ENCODE measurements at places on chromosomes 12 and 14.
A peak's percentile ranks its signal among the peaks of the same experiment; 100 is the strongest.

DNA sequence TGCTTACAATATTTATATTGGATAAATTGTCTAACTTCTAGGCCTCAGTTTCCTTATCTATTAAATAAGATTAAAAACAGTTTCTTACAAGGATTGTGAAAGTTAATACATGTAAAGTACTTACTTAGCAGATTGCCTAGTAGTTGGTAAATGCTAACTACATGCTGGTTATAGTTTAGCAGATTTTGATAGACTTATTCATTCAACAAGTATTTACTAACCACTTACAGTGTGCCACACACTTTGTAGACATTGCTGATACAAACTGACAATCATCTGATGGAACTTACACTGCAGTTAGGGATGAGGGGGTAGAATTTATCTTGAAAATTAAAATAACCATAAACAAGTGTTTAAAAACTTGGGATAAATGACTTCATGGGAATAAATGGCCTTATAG is 50.4 kb downstream of the ARID2 start:
- H3K27me3 ChIP-seq = no peaks in the 10 kb centered on the region
- H3K36me3 ChIP-seq = peaks cover 9% of the 10 kb centered on the region
- H3K27ac ChIP-seq = no peak overlapping the region
- no peak overlapping the region for H3K4me3 ChIP-seq
- no peaks in the 10 kb centered on the region for H3K4me1 ChIP-seq

DNA sequence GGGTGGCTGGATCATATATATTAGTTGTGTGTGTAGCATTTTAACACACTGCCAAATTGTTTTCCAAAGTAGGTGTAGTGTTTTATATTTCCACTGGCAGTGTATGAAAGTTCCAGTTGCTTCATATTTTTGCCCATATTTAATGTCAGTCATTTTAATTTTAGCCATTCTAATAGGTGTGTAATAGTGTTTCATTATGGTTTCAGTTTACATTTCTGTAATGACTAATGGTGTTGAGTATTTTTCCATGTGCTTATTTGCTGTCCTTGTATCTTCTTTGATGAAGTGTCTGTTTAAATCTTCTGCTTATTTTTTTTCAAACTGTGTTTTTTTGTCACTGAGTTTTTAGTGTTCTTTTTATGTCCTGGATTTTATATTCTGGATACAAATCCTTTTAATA is 8.7 kb downstream of the TBC1D15 start:
- no peak for DNase-seq
- no peaks in the 10 kb centered on the region for H3K4me1 ChIP-seq
- H3K27ac ChIP-seq = no peak overlapping the region
- H3K27me3 ChIP-seq = no peaks in the 10 kb centered on the region
- H3K4me3 ChIP-seq = no peak overlapping the region

DNA sequence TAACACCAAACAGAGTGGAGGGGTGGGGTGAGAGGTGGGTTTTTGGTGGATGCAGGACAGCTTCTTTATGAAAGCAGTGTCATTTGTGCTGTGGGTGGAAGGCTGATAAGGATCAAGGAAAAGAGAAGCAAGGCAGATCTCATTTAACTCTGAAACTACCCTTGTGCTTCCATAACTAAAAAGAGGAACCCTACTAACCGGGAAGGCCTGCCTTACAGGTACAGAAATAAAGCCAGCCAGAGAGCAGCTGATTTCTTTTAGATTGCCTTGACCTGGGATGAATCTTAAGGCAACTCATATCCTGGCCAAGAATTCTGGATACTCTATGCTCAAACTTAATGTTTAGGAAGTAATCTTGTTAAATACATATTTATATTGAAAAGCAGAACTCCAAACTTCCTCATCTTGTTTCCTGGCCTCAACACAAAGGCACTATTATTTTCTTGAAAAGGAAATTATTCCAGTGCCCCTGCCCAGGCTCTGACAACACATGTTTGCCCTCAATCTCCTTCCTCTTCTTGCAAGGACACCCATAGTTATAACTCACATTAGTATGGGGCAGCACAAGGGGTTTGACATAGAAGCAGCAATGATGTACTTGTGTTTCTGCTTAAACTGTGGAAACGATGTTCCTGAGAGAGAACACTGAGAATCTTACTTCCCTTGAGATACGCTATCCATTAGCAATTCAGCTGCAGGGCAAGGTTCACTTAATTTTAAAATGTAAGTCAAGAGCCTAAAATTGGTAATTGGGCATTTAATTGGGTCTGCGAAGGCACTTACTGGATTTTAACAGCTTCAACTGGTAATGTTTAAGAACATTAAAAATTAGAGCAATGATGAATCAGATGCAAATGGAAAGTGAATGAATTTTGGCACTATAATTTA is 173.7 kb downstream of the STXBP6 start:
- no peak overlapping the region for H3K27ac ChIP-seq
- no peak for DNase-seq
- H3K4me3 ChIP-seq = no peak overlapping the region
- no peaks in the 10 kb centered on the region for H3K36me3 ChIP-seq
- no peaks in the 10 kb centered on the region for H3K4me1 ChIP-seq

GRCh38 chr14:58055497-58056010 is 96.5 kb downstream of the ARMH4 start:
- H3K36me3 ChIP-seq = no peaks in the 10 kb centered on the region
- no peaks in the 10 kb centered on the region for H3K4me1 ChIP-seq
- H3K4me3 ChIP-seq = no peak overlapping the region
- no peak overlapping the region for H3K27ac ChIP-seq
- H3K27me3 ChIP-seq = peaks cover 6% of the 10 kb centered on the region
- DNase-seq = no peak

DNA sequence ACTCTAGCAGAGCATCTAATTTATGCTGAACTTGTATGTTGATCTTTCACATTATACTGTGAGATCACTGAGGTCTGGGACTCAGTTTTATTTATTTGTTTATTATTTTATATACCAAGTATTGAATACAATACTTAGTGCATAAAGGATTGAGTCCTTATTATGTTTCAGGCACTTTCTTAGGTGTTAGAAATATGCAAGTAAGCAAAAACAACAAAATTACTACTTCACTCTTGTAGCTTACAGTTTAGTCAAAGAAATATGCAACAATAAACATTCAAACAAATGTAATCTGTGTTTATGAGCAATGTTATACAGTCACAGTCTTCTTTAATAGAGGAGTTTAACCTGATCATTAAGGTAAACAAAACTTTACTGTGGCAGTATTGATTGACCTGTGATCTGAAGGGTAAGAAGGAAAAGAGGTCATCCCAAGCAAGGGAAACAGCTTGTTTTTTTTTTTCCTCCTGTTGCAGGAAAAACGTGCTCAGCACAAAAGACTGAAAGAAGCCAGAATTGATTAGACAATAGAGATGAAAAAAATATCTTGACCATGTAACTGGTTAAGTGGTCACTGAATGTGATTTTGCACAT is 990.7 kb downstream of the TRHDE start:
- H3K4me3 ChIP-seq = no peak overlapping the region
- H3K27ac ChIP-seq = no peak overlapping the region
- H3K4me1 ChIP-seq = no peaks in the 10 kb centered on the region
- H3K27me3 ChIP-seq = no peaks in the 10 kb centered on the region
- H3K36me3 ChIP-seq = no peaks in the 10 kb centered on the region

DNA sequence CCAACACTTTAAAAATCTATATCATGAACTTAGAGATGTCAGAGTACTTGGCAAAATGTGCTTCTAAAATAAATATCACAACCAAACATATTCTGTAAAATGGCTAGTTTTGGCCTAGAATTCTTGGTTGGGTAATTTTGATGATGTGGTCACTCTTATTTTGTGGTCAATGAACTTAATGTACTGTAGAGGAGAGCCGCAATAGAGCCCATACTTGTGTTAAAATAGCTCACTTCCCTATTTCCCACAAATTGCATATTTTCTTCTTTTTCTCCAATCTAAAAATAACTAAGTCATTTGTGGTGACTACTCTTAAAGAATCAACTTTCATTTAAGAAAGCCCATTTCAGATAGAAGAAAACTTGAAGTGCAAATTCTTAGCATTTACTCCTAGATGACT is 619.4 kb downstream of the CCER1 start:
- no peaks in the 10 kb centered on the region for H3K4me1 ChIP-seq
- H3K4me3 ChIP-seq = no peak overlapping the region
- H3K36me3 ChIP-seq = no peaks in the 10 kb centered on the region
- no peak overlapping the region for H3K27ac ChIP-seq
- peaks cover 2% of the 10 kb centered on the region for H3K27me3 ChIP-seq
- no peak for DNase-seq

DNA sequence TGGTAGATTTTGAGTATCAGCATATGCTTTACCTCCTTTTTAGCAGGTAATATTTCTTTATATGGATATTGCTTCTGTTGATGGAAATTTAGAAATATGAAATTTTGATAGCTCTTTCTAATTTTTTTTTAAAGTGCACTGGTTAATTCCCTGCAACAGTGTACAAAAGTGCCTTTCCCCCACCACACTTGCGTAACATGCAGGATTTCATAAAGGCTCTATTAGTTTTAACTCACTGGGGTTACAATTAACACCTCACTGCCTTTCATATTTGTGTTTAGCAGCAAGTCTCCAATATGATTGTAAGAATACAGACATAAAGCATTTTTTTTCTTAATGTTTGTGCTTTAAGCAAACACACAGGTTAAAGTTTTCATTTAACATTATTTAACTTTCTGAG is 25.6 kb downstream of the MNAT1 start:
- H3K36me3 ChIP-seq = peaks cover 24% of the 10 kb centered on the region
- H3K27me3 ChIP-seq = peaks cover 3% of the 10 kb centered on the region
- no peak for DNase-seq
- H3K4me1 ChIP-seq = peaks cover 56% of the 10 kb centered on the region

- H3K27me3 ChIP-seq = peaks cover 3% of the 10 kb centered on the region
- no peaks in the 10 kb centered on the region for H3K36me3 ChIP-seq
Observed at GRCh38 chr12:44431647-44432343, 444.3 kb downstream of the NELL2 start.

DNA sequence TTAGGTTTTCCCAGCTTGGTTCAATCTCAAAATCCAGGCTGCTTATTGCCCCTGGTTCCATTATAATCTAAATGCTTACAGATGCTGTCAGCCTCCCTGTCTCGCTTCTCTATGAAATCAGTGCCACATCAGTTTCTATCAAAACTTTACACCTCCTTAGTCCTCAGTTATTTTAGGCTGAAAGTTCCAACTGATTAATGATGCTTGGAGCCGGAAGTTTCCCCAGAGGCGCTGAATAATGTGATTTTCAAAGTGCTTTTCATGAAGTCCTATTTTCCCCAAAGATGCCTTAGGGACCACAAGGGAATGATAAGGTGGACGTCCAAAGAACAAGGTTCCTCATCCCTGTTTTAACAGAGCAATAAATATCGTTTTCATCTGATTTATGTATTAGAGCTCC is 262.4 kb upstream of the RMST start:
- DNase-seq = no peak
- no peaks in the 10 kb centered on the region for H3K4me1 ChIP-seq
- no peaks in the 10 kb centered on the region for H3K27me3 ChIP-seq
- H3K27ac ChIP-seq = no peak overlapping the region
- H3K4me3 ChIP-seq = no peak overlapping the region

DNA sequence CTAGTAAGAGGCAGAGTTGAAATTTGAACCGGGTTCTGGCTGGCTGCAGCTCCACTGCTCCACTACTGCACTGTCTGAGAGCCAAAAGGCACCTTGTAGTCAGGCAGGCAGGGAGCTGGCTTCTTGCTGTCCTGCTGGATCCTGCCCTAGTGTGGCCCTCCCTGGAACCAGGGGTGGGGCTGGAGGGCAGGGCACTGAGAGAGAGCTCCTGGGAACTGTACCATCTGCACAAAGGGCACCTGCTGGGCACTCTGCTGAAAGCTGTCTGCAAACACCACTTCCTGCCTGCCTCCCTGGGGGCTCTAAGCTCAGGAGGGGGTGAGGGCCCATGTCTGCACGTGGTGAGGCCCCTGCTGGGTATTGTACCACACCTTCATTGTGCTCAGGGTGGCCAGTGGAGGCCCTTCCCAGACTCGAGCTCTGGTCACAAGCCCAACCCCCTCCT is 19.0 kb upstream of the TCL1B start:
- no peaks in the 10 kb centered on the region for H3K4me1 ChIP-seq
- no peaks in the 10 kb centered on the region for H3K36me3 ChIP-seq
- peaks cover 3% of the 10 kb centered on the region for H3K27me3 ChIP-seq
- DNase-seq = no peak
- H3K27ac ChIP-seq = no peak overlapping the region
- no peak overlapping the region for H3K4me3 ChIP-seq

- H3K27ac ChIP-seq = peak overlapping the region; percentile 87
- H3K36me3 ChIP-seq = peaks cover 28% of the 10 kb centered on the region
- H3K27me3 ChIP-seq = no peaks in the 10 kb centered on the region
- peaks cover 31% of the 10 kb centered on the region for H3K4me1 ChIP-seq
- peak overlapping the region; percentile 88 for H3K4me3 ChIP-seq
Observed at GRCh38 chr12:51048661-51049251, 629 bp downstream of the LETMD1 start.

DNA sequence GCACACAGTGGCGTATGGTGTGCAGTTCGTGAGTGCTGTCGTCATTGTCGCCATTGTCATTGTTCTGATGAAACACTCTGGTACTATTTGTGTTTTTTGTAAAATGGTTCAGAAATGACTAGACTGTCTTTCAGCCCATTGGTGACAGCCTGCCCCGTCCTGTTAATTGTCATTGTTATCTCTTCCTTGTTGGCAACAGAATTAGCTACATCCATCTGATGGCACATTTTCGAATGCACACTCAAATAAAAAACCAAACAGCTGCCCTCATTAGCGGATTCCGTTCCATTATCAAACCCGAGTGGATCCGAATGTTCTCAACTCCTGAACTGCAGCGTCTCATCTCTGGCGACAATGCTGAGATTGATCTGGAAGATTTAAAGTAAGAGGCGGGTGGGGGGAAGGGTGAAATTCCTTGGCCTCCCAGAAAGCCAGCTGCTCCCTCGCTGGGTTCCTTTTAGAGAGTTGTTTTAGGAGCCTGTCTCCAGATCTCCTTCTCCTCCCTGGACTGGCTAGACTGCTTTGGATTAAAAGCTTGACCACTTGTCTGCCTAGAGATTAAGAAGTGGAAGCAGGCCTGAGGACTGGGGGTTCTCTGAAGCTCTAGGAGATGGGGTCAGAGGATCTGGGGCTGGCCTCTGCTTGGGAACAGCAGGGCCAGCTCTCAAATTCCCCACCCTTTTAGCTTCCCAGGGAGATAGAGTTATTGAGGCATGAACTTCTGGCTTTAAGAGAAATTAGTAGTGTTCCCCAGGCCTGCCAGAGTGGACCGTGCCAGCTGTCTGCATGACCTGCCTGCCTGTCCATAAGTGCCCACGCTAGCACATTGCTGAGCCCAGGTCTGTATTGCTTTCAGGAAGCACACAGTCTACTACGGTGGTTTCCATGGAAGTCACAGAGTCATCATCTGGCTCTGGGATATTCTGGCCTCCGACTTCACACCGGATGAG is 43.3 kb downstream of the MMAB start:
- H3K27me3 ChIP-seq = no peaks in the 10 kb centered on the region
- DNase-seq = no peak
- H3K4me1 ChIP-seq = no peaks in the 10 kb centered on the region
- H3K27ac ChIP-seq = no peak overlapping the region
- peaks cover 1% of the 10 kb centered on the region for H3K36me3 ChIP-seq

All from activated CD8-positive, alpha-beta T cell treated with anti-CD3 and anti-CD28 coated beads, Interleukin-2, amount 10 ng/mL, durations not matched to agents 7 days and 5 days (primary cell).